ENCODE measurements at places on chromosomes 2 and 18.
A peak's percentile ranks its signal among the peaks of the same experiment; 100 is the strongest.

DNA sequence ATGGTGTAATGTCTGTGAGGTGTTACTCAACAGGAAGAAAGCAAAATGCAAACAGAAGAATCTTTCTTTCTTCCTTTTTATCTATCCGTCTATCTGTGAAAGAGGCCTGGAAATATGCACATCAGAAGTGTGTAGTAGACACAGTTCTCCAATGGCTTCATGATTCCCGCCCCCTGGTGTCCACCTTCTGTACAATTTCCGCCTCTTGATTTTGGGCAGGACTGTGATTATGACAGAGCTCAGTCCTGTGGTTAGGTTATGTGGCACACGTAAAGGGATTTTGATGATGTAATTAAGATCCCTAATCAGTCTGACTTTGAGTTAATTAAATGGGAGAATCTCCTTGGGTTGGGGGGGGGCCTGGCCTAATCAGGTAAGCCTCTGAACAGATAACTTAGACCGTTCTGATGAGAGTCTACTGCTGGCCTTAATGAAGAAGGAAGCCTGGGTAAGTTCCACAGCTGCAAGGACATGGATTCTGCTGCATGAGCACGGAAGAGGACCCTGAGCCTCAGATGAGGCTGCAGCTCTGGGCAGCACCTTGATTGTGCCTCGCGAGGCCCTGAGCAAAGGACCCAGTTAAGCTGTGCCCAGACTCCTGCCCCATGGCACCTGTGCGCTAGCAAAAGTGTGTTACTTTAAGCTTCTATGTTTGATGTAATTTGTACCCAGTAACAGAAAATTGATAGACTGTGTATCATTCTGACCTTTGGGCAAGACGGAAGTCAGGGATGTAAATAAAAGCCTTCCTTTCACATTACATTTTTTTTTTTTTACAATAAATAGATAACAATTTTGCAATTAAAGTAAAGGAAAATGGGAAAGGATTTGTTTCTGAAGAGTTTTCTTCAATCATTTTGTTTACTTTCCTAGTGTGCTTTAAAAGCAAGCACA is 11.3 kb upstream of the KCNF1 start:
- no peak for DNase-seq

GRCh38 chr2:25586726-25587144 is 86.6 kb downstream of the DTNB start:
- DNase-seq: peak; percentile 13

DNA sequence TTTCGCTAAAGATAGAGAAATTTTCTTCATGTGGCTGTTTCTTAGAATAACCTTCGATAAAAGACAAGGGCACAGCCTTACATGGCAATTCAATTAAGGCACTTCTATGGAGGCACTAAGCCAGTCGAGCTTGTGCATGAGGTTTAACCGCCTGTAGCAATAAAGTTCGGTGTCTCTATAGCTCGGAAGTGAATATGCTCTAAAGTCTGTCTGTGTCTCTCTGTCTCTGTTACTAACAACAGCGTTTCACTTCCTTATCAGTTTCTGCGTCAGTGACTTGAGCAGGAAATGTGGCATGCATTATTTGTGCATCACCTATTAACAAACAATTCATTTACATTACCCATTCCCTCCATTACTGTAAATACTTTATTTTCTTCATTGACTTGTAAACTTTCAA is 365.1 kb upstream of the NETO1 start:
- no peak for DNase-seq

GRCh38 chr2:30321466-30321865 is 90.1 kb downstream of the LBH start:
- DNase-seq: peak; percentile 59

DNA sequence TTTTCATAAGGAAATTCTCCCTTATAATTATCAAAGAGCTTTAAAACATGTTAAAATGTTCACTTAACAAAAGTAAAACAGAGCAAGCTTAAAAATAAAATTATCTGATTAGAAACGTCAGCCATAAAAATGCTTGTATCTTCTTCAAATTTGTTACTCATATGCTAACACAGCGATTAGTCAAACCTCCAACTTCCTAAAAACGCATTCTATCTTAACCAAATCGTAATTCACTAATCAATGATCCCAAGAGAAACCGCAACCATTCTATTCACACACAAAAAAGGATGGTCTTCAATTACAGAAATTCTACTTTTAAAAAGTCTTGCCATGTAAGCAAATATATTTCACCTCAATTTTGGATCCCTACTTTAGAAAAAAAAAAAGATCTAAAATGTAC is 1.9 kb downstream of the STK17B start:
- no peak for DNase-seq

DNA sequence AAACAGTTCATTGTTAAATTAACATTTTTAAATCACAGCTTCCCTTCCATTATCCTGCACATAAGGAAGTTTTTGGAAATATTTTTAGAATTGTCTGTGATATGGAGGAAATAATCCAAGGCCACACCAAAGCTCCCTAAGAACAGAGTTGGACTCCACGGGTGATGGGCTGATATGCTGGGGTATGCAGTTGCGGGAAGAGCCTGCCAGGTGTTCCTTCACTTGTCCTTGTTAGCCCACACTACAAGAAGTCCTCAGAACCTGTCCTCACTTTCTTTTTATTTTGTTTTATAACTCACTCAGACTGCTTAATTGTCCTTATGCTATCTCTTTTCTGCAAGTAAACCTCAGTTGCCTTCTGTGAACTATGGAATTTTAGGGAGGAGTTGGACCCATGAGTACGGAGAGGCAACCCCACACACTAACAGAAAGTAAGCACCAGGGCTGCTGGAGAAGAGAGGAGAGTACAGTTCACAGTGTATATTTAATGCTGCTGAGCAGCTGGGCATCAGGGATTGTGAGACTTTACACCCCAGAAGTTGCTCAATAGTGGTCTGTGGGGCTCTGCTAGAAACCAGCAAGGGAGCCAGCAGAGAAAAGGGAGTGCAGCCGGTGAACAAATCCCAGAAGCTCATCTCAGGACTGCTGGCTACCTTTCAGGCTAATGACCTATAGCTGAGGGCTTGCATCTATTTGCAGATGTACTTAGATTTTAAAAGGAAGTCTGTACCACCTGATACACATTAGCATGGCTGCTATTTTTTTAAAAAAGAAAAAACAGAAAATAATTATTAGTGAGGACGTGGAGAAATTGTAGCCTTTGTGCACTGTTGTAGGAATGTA is 280.1 kb upstream of the STON1 start:
- peak; percentile 8 for DNase-seq

- peak; percentile 36 for DNase-seq
Observed at GRCh38 chr2:186532891-186533290, 46.8 kb downstream of the ZC3H15 start.

DNA sequence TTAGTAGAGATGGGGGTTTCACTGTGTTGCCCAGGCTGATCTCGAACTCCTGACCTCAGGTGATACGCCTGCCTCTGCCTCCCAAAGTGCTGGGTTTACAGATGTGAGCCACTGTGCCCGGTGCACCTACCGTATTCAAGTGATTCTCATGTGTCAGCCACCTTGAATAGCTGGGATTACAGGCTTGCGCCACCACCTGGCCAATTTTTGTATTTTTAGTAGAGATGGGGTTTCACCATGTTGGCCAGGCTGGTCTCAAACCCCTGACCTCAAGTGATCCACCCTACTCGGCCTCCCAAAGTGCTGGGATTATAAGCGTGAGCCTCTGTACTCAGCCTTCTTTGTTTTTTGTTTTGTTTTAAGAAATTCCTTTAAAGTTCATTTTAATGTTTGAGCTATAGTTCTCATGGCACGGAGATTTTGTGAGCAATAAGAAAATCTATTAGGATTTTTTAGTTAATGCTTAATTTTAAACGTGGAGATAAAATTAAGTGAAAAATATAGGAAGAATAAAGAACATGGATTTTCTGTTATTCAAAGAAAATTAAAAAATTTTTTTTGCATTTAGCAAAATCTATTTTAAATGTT is 242.6 kb downstream of the PHLPP1 start:
- peak; percentile 35 for DNase-seq

GRCh38 chr2:47274054-47274782 is 119.1 kb upstream of the STPG4 start:
- peak; percentile 90 for DNase-seq

- DNase-seq: no peak
Observed at GRCh38 chr2:53103679-53104078, 663.9 kb upstream of the CHAC2 start.

- DNase-seq: no peak
Observed at GRCh38 chr2:20583425-20583881, 67.4 kb downstream of the HS1BP3 start.

GRCh38 chr18:39105104-39105503 is 1539.5 kb upstream of the CELF4 start:
- DNase-seq: no peak

- DNase-seq: no peak
Observed at GRCh38 chr2:147646818-147647468, 197.9 kb upstream of the ACVR2A start.

GRCh38 chr2:9637330-9637729 is 6.5 kb upstream of the YWHAQ start:
- peak; percentile 81 for DNase-seq

DNA sequence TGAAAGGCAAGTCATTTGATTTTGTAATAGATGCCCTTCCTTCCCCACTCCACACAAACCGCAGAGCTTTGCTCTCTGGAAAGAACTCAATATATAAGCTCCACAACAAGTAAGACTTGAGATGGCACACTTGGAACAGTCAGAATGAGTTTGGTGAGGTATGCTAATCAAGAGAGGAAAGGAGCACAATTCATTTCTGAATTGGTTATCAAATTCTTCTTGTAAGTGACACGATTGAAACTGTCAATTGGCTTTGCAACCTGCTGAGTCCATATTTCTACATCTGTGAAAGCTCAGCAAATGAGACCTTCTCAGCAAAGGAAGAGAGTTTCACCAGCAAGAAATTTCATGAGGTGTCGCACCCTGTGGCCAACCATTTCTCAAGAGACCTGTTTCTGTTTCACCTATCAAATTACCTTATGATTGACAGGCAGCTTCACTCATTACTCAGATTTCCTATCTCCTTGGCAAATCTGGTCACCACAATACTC is 19.1 kb downstream of the CTLA4 start:
- DNase-seq: no peak

GRCh38 chr2:206241736-206242135 is 32.7 kb upstream of the ZDBF2 start:
- DNase-seq: no peak

GRCh38 chr2:143553261-143553660 is 424.0 kb downstream of the ARHGAP15 start:
- DNase-seq: no peak
